ENCODE measurements at places on chromosomes 2 and 18. TPM values are rescaled to one million over a fixed set of nuclear protein-coding genes. Genes with fewer than 3 reads are reported as not detected.

DNA sequence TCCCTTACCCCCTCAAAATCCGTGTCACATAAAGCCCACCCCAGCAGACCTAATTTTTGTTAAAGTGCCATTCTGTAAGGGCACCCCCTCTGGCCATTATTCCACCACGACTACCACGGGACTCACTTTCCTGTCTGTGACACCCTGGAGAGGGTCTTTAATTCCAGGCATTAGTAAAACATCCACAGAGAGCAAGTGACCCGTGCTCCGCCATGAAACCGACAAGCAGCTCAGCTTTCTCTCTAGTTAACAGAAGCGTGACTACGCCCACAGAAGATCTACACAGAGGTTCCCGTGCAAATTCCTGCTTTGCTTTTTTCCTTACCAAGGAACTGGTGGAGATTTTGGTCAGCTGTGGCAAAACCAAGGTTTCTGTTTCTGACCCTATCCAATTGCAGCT lies 4.4 kb downstream of the SIGLEC15 start:
- no peak for DNase-seq

GRCh38 chr18:62140259-62140658 lies 46.6 kb downstream of the PIGN start:
- DNase-seq = no peak

GRCh38 chr18:36358141-36358540 lies 60.6 kb downstream of the FHOD3 start:
- no peak for DNase-seq

GRCh38 chr2:223537651-223538601 lies 64.2 kb downstream of the SCG2 start:
- peak; percentile 44 for DNase-seq

The RNF125 gene
- polyA plus RNA-seq = 1.2 TPM

DNA sequence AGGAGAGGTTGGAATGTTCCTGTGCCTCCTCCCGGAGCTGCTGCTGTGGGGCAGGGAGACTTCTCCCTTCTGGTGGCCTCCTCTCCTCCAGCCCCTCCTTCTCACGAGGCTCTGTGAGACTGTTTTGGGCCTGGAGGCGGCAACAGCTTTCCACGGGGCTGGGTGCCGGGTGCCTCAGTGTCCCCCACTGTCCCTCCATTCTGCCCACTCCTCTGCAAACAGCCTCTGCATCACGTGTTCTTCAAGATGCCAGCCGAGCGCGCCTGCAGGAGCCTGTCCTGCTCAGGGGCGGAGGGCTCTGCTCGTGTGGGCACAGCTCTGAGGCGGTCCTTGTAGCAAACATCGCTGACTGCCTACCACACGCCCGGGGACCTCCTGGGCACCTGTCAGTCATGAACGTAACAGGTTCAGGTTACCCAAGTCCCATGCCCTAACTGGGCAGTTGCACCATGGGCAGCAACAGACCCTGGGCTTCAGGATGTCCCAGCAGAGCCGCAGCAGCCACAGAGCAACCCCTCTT lies 70.8 kb downstream of the RRM2 start:
- no peak for DNase-seq

- DNase-seq = no peak
Observed at GRCh38 chr18:47978141-47978540, 47.7 kb upstream of the SMAD2 start.

DNA sequence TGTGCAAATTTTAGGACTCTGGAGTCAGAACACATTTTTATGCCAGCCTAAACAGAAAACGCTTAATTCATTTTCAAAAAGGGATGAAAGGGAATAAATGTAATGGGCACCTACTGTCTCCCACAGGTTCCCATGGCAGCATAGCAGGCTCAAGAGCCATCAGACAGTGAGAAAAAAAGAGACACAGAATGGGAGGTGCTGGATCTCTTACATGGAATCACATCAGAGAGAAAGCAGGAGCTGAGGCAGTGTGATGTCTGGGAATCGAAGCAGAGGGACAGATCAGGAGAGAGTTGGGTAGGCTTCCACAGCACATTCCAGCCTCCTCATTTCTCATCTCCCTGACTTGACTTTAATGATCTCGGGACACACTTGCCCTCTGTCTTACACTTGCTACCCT lies 684.3 kb downstream of the KCNJ3 start:
- no peak for DNase-seq

DNA sequence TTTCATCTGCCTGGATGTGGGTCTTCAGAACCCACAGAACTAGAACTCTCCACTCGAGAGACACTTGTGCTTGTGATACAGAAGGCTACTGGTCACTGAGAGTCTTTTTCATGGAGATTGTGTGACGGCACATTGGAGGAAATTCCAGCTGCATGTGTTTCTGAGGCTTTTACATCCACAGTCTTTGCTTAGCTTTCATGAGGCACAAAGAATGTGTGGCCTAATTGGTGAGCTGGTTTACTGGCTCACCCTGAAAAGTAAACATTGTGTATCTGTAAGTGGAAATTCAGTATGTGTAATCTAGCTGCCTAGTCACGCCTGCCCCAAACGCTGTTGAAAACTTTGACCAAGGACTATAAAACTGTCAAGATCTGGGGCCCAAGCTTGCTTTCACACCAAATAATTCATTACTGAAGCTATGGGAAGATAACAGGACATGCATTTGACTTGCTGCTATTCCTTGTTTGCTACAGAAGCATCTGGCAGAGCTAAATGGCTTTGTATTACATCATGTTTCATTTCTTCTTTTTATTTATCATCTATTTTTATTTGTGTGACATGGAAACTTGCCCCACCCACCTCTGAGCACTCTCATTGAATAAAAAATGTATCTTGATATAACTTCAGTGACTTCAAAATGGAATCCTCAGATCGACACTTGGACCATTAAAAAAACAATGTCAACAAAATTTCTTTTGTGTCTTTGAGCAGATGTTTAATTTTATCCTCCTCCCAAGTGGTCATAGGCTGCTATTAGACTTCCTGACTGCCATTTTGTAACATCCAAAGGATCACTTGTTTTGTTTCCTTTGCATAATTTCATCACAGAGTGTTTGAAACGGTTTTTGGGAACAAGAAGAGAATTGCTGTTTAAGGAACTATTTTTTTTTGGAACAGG lies 80.2 kb downstream of the EFEMP1 start:
- DNase-seq = no peak

The WNT10A gene
- polyA plus RNA-seq = 0.58 TPM

- DNase-seq = no peak
Observed at GRCh38 chr2:219178377-219179175, 501 bp downstream of the RETREG2 start.

The SCN7A gene
- 0.08 TPM for polyA plus RNA-seq

GRCh38 chr2:111028720-111029119 lies 92.0 kb upstream of the BCL2L11 start:
- no peak for DNase-seq

DNA sequence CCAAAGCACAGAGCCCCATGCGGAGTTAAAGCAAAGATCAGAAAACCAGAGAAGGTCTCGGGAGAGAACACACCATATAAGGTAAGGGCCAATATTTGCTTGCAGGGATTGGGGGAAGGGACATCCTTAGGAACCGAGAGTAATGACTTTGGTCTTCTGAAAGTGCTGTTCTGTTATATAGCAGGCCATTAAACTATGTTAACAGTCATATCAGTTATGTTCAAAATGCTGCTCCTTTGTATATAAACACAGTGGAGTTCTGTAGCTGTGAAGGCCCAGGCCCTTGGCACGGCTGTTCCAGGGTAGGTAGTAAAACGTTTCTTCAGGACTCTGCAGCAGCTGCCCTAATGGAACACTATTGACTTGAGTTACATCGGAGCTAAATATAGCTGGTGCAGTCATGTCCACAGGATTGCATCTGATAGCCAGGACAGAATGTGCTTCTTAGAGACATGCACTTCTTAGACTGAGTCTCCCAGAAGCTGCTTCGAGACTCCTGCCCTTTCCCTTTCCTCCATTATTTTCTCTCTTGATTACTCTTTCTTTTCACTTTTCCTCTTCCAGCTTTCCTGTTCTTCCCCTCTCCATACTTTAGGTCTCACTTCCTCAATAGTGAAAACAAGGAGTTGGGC lies 122.4 kb downstream of the SETBP1 start:
- DNase-seq = no peak

- no peak for DNase-seq
Observed at GRCh38 chr2:158776231-158776630, 18.9 kb upstream of the DAPL1 start.

The HOXD10 gene
- 17.2 TPM for polyA plus RNA-seq

- no peak for DNase-seq
Observed at GRCh38 chr2:111024496-111024895, 96.2 kb upstream of the BCL2L11 start.

DNA sequence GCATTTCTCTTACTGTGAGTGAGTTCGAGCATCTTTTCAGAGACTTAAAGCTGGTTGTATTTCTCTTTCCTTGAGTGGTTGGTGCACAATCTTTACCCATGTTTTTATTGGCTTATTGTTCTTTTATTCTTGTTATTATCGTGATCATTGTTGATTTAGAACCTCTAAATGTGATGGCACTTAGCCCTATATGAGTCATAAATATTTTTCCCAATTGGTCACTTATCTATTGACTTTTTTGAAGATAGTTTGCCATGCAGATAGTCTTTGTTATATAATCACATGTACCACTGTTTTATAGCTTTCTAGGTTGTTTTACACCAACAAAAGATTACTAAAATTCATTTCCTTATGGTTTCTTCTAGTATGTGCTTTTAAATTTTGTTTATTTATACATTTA lies 141.6 kb upstream of the MSH6 start:
- no peak for DNase-seq

GRCh38 chr2:227191367-227191766 lies 26.9 kb downstream of the COL4A3 start:
- DNase-seq = no peak

The ALKAL2 gene
- polyA plus RNA-seq = not detected

The MEIS1 gene
- polyA plus RNA-seq = 3.5 TPM

- peak; percentile 10 for DNase-seq
Observed at GRCh38 chr18:54247511-54248175, 21.7 kb upstream of the POLI start.

The DSG3 gene
- not detected for polyA plus RNA-seq

The CEP192 gene
- polyA plus RNA-seq = 9.3 TPM

GRCh38 chr2:25169073-25169470 lies 692 bp upstream of the POMC start:
- DNase-seq = no peak

- DNase-seq = no peak
Observed at GRCh38 chr2:46887028-46887885, 28.3 kb downstream of the MCFD2 start.

- DNase-seq = no peak
Observed at GRCh38 chr18:3793111-3793510, 343.1 kb downstream of the TGIF1 start.

DNA sequence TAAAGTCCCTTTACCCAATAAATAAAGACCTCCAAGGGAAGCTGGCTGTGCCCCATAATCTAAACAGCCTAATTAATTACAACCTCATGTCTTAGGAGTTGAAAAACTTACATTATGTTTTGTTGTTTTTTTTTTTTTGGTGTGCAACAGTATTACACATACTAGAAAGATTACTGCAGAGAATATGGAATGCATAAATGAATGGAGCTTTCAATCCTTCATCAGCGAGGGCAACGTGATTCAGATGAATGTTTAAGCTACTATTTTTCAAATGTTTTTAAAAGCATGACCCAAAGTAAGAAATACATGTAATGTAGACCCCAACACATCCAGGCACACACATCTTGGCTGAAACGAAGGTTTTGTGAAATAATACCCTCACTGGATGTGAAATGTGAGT lies 167.1 kb upstream of the FN1 start:
- no peak for DNase-seq

The CIDEA gene
- polyA plus RNA-seq = 1.5 TPM

GRCh38 chr2:216350214-216350791 lies 22.0 kb downstream of the MARCHF4 start:
- no peak for DNase-seq

The TCF7L1 gene
- 15.3 TPM for polyA plus RNA-seq

- no peak for DNase-seq
Observed at GRCh38 chr2:230140667-230141066, 71.9 kb upstream of the SLC16A14 start.

The TUBA4B gene
- polyA plus RNA-seq = not detected

The TLX2 gene
- polyA plus RNA-seq = 0.20 TPM

DNA sequence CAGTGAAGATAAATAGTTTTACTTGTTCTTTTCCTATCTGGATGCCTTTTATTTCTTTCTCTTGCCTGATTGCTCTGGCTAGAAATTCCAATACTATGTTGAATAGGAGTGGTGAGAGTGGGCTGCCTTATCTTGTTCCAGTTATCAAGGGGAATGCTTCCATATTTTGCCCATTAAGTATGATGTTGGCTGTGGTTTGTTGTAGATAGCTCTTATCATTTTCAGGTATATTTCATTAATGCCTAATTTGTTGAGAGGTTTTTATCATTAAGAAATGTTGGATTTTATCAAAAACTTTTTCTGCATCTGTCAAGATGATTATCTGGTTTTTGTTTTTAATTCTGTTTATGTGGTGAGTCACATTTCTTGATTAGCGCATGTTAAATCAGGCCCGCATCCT lies 655.8 kb downstream of the NUP35 start:
- DNase-seq = no peak

DNA sequence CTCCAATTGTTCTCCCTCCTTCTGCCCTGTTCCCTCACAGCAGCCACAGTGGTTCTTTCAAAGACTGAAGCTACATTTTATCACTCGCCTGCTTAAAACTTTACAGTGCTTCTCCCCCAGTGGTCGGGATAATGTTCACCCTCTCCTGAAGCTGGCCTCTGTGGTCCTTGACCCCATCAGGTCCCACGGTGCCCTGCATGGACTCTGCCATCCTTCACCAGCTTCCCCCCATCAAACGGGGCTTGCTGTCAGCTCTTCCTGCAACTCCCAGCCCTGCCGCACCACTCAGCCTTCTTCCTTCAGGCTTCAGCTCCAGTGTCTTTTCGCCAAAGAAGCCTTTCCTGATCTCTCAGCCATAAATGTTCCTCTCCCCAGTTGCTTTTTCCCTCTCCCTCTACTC lies 118.1 kb downstream of the NEDD4L start:
- no peak for DNase-seq

GRCh38 chr18:50933684-50934083 lies 34.2 kb upstream of the ELAC1 start:
- DNase-seq = no peak

The PROKR1 gene
- not detected for polyA plus RNA-seq

DNA sequence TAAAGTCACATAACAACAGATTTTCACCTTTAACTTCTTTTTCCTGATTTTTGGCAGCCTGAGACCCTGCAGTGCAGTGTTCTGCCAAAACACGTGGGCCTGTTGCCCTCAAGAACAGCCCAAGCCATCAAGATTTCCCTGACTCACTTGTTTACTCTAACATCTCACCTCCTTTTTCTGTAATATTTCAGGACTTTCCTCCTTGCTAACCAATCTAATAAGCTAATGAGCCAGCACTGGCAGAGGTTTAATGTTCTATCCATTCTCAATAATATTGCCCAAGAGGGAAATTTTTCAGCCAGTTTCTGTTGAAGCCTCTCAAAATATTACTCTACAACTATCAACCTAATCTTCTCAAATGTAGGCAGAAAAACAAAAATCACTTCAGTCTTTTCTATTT lies 635.2 kb downstream of the DPP10 start:
- no peak for DNase-seq

Measured in brain (organoid and tissue), 16 donors.